ENCODE measurements at places on chromosomes 1 and 21. TPM values are rescaled to one million over a fixed set of nuclear protein-coding genes. Genes with fewer than 3 reads are reported as not detected.
A peak's percentile ranks its signal among the peaks of the same experiment; 100 is the strongest.

KCNE2 gene
- total RNA-seq: not detected

DNA sequence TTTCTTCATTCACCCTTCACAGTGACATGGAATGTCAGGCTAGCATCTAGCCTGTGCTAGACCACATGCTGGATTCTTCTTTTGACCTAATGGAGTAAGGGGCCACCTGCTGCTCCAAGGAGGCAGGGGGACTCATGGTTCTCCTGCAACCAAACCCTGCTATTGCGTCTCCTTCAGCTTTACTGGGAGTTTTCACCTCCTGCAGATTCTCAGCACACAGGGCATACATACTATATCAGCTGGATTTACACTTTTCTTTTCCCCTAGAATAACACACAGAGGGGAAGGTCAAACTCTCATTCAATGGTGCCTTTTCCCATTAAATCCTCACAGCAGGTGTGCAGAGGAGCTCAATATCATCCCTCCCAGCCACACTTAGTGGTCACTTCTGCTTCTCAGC, 16.6 kb upstream of the AK5 start:
- DNase-seq: no peak

GRCh38 chr1:234726359-234726943, 116.5 kb upstream of the IRF2BP2 start:
- DNase-seq: peak; percentile 91

GRCh38 chr1:192660613-192661012, 24.7 kb downstream of the RGS13 start:
- DNase-seq: no peak

GRCh38 chr21:20783611-20784010, 214.6 kb upstream of the NCAM2 start:
- DNase-seq: no peak

DNA sequence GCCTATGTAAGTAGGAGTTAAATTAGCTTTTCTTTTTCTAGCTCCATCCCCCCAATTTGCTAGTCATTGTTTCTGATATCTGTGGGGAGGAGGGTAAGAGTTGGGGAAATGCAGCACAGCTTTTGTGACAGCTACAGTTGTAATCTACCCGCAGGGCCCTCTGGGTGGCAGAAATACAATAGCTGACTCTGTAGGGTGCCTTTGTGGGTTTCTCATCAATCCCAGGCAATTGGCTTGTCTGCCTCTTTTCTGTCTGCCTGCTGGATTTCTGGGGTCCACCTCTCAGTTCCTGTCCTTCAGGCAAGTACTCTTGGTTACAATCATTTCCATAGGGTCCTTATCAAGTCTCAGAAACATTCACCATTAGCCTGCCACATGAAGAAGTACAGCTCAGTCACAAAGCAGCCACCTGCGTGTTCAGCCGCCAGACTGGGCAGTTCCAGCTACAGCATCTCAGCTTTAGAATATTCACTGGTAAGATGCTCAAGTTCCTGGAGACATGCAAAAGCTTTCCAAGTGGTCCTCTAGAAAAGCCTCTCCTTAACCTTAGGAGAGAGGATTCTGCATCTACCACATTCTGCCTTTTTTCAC, 19.2 kb upstream of the SLC44A5 start:
- no peak for DNase-seq

GRCh38 chr21:15425049-15425448, 304.7 kb upstream of the USP25 start:
- DNase-seq: no peak
